ENCODE measurements at places on chromosomes 4 and X.
A peak's percentile ranks its signal among the peaks of the same experiment; 100 is the strongest.

GRCh38 chrX:24846550-24847150, 152.9 kb downstream of the POLA1 start:
- no peak for DNase-seq

DNA sequence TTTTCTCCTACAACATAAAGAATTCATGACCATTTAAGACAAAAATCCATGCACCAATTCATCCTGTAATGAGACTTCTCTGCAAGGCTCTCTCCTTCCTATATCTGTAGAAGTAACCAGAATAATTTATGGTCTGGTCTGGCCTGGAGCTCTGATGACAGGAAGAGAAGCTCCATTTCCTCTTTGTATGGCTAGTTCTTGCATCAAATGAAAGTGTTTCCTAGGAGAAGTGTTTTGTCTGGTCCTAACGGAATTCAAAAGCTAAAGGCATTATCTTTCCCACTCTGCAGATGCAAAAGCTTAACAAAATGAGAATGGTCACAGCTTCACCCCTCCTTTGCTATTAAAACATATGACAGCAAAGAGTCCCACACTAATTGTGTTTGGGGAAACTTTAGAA, 55.1 kb downstream of the SPATA18 start:
- peak; percentile 7 for DNase-seq

DNA sequence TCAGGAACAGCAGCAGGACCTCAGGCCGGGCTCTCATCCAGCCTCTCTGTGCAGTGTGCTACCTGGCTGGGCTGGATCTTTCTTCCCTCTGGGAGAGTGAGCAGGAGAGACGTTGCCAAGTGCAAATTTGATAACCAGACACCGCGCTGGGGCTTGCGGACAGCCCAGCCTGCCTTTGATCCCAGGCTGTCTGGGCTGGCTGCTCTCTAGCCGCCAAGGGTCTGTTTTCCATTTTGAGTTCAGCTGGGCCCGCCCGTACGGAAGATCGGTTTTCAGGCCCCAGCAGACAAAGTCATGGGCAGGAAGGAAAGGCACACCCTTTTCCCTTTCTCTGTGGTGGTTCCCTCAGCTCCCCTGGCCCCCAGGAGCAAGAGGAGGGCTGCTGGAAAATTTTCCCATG, 90.2 kb downstream of the CPZ start:
- DNase-seq, result no peak

DNA sequence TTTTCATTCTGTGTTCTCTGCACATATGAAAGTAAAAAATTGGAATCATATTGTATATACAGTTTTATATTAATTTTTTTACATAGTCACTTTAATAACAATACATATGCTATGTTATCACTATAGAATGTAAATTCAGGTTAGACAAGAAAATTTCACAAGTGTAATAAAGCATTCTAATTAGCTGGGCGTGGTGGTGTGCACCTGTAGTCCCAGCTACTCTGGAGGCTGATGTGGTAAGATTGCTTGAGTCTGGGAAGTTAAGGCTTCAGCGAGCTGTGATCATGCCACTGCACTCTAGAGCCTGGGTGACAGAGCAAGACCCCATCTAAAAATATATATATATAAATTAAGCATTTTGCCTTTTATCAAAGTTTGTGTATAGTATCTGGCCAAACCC, 95.7 kb downstream of the ANXA3 start:
- DNase-seq, result no peak

DNA sequence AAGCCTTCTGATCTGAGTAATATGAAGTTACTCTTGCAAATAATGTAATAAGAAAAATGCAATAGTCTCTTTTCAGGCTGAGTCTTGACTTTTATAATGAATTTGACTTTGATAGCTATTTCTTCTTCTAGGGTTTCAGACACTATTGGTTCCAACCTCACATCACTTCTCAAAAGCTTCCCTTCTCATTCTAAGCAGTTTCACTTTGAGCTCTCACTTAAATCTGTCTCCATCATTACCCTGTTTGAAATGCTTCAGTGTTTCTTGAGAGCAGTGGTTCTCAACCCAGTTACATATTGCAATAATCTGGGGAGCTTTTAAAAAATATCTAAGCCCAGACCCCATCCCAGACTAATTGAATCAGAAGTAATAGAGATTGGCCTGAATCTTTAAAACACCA, 40.5 kb upstream of the BMP2K start:
- DNase-seq, result no peak

DNA sequence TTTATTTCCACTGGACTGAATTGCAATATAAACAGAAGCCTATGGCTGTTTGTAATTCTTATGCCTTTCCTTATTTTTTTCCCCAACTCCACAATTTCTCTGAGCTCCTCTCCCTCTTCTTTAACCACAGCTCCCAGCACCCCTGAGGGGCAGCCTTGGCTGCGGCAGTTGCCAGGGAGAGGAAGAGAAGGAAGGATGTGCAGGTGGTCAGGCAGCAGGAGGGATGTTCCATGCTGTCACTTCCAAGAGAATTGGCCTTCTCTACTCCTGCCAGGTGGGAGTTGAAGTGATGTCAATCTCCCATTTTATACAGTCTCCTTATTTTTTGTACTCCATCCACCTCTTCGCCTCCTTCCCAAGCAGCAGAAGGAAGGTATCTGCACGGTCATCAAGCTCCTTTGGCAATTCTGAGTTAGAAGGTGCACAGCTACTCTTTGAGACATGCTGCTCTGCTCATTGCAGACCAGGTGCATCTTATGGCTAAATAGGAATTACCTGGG, 343.3 kb upstream of the RPS6KA3 start:
- no peak for DNase-seq

GRCh38 chrX:150602743-150603142, 34.3 kb downstream of the MTM1 start:
- no peak for DNase-seq

GRCh38 chr4:121693450-121693849, 3.3 kb downstream of the ANXA5 start:
- no peak for DNase-seq

GRCh38 chr4:10096978-10097335, 19.6 kb downstream of the WDR1 start:
- no peak for DNase-seq

- DNase-seq, result peak; percentile 57
Measured at GRCh38 chr4:25861951-25862410, 807 bp downstream of the SEL1L3 start.

- DNase-seq, result no peak
Measured at GRCh38 chr4:187908079-187908561, 87.5 kb upstream of the ZFP42 start.

GRCh38 chr4:183808097-183808456, 97.0 kb upstream of the STOX2 start:
- DNase-seq, result no peak

DNA sequence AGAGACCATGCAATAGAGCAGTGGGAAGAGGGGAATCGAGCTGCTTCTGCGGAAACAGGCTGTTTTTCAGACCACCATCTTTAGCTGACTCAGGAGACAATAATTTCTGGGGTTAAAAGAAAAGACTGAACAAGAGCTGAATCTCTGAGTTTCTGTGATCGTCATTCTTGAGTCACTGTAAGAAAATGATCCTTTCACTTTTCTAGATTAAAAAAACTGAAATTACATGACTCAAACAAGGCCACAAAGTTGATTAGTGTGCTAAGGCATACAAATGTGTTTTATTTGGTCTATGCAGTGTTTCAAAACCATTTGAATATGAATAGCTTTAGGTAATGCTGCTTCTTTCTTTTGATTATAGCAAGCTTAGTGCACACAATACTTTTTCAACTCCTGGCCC, 194.4 kb upstream of the RPL34 start:
- DNase-seq, result no peak

DNA sequence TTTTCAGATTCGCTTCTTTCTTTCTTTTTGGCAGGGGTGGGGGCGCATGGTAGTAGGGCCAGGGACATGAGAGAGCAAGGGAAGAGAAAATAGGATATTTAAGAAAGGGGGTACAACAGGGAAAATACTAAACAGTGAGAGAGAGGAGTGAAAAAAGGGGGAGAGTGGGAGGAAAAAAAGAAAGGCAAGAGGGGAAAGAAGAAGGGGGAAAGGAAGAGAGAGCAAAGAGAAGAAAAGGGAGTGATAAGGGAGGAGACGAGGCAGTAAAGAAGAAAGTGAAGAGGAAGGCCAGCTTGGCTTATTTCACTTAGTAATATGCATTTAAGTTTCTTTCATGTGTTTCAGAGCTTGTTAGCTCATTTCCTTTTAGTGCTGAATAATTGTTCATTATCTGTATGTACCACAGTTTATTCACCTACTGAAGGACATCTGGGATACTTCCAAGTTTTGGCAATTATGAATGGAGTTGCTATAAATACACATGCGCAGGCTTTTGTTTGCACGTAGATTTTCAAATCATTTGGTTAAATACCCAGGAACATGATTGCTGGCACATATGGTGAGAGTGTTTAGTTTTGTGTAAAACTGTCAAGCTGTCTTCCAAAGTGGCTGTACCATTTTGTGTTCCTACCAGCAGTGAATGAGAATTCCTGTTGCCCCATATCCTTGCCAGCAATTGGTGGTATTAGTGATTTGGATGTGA, 37.3 kb downstream of the CASP6 start:
- no peak for DNase-seq

DNA sequence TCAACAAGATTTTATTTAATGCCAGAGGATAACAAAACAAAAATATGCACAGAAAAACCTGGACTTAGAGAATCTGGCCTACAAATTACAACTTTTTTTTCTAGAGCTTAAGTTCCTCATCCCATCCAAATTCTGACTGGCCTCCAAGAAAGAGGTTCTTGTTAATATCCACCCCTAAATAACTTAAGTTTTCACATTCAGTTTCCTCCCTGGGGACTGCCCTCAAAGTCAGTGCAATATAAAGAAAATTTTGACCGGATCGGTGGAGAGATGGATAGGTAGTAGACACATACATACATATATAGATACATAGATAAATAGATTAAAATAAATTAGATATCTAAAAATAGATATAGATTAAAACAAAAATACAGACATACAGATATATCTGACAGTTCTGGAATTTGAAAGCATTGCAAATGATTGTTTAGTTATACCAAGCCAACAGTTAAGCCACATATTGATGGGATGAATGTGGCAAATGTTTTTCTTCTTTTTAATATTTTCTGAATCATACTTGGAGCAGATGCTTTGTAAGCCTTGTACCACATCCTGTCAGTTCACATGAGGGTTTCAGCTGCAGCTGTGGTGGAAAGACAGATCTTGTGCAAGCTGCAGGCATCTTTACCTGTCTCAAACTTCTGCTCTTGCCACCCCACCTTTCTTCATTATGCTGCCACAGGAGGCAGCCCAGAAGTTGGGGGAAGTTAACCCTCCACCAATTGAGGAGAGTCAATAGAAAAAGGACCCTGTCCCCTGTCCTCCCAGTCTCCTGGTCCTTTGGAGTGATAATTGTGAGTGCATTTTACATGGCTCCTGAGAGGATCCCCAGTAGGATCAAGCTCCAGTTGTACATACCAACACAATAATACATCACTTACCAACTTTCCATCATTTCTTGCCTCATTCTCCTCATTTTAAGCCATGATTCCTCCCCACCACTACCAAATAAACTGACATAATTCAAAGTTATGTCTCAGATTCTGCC, 58.5 kb upstream of the PRDM8 start:
- DNase-seq, result peak; percentile 60

DNA sequence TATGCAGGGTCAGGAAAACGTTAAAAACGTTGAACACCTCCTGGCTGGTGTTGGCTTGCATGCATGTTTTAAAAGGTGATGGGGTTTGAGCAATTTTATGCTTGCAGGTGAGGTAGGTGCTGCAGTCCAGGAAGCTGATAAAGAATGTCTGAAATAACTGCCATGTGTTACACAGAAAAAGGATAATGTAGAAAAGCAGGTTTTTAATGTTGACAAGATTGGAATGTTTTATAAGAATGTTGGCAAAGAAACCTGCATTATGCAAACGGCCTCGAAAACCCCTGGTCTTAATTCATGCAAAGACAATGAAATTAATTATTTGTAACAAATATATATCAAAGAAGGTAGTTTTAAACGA, 723.7 kb upstream of the AGA start:
- no peak for DNase-seq

DNA sequence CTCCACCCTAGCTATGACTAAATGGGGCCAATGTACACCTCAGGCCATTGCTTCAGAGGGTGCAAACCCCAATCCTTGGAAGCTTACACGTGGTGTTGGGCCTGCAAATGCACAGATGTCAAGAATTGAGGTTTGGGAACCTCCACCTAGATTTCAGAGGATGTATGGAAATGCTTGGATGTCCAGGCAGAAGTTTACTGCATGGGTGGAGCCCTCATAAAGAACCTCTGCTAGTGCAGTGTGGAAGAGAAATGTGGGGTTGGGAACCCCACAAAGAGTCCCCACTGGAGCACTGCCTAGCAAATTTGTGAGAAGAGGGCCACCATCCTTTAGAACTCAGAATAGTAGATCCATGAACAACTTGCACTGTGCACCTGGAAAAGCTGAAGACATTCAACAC, 284.1 kb downstream of the ANTXR2 start:
- DNase-seq, result no peak

DNA sequence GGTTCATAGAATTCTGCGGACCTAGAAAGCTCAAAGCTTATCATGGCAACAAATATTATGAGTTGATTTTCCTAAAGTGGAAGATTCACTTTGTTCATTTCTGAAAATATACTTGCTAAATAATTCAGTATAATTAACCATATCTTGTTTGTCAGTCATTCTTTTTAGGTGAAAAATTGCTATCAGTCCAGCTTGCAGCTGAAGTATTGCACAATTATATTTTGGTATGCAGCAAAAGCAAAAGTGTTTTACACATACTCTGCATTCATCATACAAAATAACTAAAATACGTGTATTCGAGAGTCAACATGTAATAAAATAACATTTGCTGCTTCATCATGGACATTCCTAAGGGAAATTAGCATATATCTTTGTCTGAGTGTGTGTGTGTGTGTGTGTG, 24.8 kb downstream of the DKK2 start:
- no peak for DNase-seq

GRCh38 chr4:121307445-121308327, 73.1 kb downstream of the QRFPR start:
- peak; percentile 76 for DNase-seq

GRCh38 chr4:121693886-121694285, 2.9 kb downstream of the ANXA5 start:
- DNase-seq, result peak; percentile 71

- DNase-seq, result peak; percentile 67
Measured at GRCh38 chr4:84870398-84871163, 95.9 kb downstream of the WDFY3 start.

DNA sequence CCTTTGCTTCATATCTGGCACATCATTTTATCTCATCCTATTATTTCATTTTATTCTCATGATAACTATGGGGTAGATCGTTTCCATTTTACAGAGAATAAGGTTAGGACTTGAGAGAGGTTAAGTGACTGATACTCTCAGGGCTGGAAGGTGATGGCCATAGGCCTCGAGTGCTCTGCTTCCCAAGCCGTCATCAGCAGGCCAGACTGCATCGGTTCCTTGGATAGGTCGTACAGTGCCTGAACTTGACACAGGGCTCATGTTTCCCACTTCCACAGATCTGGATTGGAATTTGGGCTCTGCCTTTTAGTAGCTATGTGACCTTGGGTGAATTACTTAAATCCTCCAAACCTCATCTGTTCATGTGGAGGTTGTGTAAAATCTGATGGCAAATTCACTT, 81.4 kb downstream of the TMEM131L start:
- no peak for DNase-seq

All from suppressor macrophage treated with lipopolysaccharide for 1 hour (primary cell).